ENCODE measurements at places on chromosomes 12 and 14.

DNA sequence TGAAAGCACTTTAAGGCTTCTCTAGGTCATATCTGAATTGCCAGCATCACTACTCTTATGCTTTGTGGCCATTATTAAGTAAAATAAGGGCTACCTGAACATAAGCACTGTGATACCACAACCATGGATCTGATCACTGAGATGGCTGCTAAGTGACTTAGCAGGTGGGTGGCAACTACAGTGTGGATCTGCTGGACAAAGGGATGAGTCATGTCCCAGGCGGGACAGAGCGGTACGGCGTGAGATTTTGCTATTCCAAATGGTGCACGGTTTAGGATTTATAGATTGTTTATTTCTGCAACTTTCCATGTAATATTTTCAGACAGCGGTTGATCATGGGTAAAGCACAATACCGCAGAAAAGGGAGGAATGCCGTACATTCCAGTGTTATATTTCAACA, 39.4 kb downstream of the MLXIP start:
- DNase-seq = no peak

- DNase-seq = no peak
These were observed 208.4 kb downstream of the PAWR start for GRCh38 chr12:79482323-79482722.

DNA sequence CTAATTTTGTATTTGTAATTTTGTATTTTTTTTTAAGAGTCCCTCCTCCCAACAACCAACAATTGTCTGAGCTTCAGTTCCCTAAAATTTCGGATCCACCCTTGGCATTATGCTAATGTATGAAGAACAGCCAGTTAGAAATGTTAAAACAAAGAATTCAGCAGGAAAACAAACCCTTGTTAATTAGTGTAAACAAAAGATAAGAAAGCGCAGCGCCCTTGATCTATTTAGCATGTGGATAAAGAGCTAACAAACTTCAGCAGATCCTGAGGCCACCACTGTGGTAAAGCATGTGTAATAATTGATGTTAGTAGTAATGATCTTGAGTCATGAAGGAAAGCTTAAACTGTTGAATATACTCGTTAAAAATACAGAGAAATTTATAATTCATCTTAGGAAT, 199.8 kb downstream of the TMX1 start:
- no peak for DNase-seq

DNA sequence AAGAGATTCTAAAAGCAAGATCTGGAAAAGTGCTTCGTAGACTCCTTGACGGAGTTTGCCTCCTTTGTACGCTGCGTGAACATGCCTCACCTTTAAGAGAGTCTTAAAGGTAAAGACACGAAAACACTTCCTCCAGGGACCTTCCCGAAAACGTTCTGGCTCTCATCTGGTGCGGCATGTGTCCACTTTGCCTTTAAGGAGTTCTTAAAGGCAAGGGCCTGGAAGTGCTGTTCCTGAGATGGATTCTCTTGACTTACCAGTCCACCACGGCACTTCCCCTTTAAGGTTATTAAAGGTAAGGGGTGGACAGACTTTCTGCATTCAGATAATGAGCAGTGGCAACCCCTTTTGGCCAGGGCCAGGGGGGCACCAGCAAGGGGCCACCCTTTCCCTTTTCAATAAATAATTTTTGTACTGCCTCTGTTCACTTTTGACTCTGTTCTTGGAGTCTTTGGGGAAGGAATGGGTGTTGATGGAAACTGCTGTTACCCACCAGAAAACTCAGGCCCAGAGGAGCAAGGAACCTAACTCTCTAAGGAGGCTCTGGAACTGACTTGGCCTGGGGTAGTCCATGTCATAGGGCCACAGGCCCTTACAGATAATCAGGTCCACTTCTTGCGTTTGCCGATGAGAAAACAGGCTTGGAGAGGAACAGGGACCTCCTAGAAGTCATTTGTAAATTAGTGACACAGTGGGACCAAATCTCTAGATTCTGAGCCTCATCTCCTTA, 4.4 kb downstream of the REM2 start:
- DNase-seq = no peak

DNA sequence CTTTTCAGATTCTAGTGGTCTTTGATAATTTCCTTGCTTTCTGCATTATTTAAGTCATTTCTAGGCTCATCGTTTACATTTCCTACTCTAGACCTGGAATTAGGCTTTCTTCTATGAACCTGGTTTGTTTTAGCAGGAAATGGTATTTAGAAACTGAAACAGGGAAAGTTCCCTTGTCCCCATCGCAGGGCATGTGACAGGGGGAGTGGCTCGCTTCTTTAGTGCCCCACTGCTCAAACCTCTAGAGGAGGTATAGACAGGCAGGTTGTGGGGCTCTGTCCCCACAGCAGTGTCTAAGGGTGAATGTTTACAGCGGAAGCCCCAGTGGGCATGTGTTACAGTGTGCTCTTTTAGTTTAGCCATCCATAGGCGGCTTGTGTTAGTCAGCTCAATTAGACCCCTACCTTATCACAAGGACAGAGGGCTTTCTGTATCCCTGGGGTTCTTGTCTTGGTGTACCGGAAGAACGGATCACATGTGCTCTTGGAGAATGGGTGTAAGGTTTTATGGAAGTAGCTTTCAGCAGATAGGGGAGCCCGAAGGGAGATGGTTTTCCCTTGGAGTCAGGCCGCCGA, 25.0 kb downstream of the IFT81 start:
- DNase-seq = no peak

GRCh38 chr12:51392556-51393237, 1.5 kb upstream of the GALNT6 start:
- no peak for DNase-seq

DNA sequence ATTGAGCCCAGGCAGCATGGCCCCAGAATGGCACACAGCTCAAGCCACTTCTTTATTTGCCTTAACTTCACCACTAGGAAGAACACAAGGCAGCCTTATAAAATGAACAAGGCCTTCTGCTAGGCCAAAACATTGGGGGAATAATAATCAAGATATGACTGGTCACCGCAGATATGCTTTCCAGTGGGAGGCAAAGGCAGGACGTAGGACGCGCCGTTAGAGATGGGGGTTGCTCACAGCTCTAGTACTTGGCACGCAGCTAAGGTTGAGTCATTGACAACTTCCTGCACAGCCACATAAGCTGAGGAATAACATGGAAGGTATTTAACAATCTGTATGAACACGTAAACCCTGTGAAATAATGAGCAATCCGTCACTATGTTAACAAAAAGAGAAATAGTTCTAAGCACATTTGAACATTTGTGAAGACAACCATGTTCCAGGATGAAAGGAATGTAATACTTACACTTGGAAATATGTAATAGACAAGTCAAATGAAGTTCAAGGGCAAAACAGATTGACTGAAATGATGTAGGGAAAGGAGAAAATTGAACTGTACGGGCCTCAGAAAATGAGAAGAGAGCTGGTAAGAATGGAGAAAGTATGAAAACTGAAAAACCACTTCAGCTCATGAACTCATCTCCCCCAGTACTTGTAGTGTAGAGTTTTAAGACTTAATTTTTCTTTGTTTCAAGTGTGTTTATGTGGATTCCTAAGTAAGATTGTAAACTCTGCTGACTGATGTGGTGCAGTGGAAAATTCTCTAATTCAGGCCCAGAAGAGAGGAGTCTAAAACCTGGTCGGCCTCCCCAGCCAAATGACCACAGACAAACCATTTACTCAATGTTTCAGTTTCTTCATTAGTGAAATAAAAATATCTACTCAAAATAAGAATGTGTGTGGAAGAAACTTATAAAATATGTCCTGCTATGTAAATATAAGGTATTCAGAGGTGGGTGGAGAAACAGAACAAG, 59.3 kb upstream of the CCDC91 start:
- DNase-seq = no peak

DNA sequence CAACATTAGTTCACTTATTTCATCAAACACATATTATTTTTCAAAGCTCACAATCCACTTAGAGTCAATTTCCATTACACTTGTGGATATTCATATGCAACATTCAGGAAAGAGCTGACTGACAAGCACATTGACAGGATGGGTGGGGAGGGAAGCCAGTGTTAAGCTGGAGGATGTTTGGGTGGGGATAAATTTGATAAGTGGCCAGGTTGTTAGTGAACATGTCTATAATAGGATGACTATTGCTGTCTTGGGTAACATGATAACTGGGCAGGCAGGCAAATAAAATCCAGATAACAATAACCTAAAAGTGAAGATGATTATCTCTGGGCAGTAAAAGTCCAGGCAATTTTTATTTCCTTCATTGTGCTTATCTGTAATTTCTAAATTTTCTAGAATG, 73.8 kb upstream of the OSBPL8 start:
- no peak for DNase-seq

- DNase-seq = peak; percentile 37
These were observed 620 bp downstream of the YBX3 start for GRCh38 chr12:10722502-10722904.

- peak; percentile 3 for DNase-seq
These were observed 191.6 kb downstream of the DUSP6 start for GRCh38 chr12:89160716-89161123.

DNA sequence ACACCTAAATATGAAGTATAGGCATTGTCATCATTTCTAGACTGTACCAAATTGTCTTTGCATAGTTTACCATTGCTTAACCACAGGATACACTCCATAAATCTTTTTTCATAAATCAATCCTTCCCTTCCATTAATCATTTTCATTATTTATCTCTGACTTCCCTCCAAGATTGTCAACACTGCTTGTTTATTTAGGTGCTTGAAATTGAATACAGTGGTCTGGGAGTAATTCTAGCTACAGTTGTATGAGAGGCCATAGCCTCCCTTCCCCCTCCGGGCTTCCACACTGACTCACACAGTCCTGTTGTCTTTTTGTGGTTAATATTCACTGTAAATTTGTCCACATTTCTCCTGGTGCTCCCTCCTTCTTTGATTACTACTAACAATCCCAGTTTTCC, 114.2 kb upstream of the ARID2 start:
- DNase-seq = no peak

- DNase-seq = no peak
These were observed 398 bp upstream of the MSRB3 start for GRCh38 chr12:65277994-65278575.

DNA sequence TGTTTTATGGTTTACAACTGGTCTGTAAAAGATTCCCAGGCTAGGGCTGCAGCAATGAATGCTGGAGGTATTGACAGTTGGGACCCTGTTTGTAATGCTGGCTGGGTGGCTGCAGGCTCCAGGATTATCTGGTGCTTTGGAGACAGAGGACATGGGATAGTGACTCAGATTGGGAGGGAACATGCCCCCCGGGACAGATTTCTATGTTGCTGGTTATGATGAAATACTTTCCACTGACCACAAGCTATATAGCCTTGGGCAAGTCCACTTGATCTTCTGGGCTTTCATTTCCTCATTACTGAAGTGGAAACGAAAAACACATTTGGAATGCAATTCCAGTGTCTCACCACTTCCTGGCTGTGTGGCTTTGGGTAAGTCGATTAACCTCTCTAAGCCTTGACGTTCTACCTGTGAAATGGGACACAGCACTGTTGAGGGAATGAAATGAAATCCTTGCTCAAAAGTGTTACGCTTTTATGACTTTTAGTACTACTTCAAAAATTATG, 6.3 kb upstream of the TPCN1 start:
- DNase-seq = no peak

- DNase-seq = no peak
These were observed 16.4 kb downstream of the PLCZ1 start for GRCh38 chr12:18721452-18721851.

- no peak for DNase-seq
These were observed 12.3 kb downstream of the KRT83 start for GRCh38 chr12:52308806-52309425.

GRCh38 chr14:102902086-102902485, 20.4 kb upstream of the AMN start:
- no peak for DNase-seq

DNA sequence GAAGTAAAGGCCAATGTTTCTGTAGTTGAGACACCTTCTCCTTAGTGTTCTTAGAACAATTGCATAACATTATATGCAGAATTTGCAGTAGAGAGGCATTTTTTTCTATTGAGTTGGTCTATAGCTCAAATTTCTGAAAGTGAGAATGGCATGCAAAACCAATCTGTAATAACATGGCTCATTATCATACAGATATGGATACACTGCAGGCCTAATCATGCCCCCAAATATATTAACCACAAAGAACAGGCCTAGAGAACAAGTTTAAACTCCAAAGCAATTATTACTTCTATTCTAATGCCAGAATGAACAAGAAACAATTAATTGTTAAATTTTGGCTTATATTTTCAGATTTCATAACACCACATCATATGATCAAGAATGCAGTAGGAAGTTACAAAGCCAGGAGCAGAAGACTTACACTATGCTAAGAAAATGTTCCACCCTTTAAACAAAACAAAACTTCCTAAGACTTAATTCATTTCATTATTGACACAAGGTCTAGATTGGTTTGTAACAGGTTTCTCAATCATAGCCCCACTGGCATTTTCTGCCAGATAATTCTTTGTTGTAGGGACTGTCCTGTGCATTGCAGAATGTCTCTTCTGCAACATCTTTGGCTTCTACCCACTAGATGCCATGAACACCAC, 26.9 kb downstream of the TMTC1 start:
- DNase-seq = no peak

- DNase-seq = no peak
These were observed 30.9 kb downstream of the GPHB5 start for GRCh38 chr14:63287666-63288483.

DNA sequence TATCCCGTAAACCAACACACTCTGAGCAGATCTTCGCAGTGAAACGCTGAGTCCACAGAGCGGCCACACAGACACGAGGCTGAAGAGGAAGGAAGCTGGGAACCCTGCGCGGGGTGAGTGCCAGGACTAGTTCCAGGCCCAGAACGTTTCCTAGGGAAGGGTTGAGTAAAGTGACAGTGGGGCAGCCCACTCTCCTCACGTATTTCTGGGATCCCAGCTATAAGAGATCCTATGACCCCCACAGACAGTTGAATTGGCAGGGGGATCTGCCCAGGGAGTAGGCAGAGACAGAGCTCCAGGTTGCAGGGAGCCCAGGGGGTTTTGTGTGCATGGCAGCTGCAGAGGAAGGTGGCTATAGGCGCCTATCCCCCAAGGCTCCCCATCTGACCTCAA, 51.1 kb downstream of the GTF2A1 start:
- no peak for DNase-seq

GRCh38 chr12:54058128-54058768, 4.6 kb downstream of the HOXC4 start:
- no peak for DNase-seq

DNA sequence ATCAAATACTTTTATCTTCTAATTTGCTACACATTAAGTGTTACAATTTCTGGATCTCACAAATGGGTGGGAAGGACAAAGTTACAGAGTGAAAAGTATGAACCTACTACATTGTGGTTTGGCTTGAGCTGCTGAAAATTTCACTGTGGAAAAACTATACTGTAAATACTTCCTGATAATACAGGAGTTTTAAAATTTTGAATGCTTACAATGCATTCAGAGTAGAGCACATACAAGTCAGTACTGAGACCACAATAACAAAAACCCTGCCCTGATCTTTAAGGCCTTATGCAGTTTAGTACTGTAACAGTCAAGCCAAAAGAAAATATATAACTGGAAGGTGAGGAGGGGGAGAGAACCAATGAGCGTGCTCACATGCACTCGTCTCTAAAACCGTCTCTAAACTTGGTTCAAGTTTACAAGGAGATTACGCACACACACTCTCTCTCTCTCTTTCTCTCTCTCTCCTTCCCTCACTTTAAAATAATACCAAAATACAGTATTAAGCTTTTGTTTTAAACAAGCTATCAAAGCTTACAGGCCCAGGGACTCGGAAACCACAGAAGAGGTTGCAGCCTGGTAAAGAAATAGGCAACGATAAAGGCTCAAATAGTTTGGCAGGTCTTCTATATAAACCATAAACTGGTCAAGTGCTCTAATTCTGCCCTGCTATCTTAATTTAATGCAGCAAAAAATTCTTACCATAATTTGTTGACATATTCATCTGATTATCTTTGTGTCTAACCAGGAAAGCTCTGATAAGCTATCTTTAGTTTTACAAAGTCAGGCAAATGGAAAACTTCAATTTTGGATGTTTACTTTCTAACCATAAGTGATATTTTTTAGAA, 58.0 kb downstream of the ATF7 start:
- no peak for DNase-seq
